Endodermal cell (in vitro differentiated cells): ENCODE measurements at places on chromosomes 16 and 17. TPM values are rescaled to one million over a fixed set of nuclear protein-coding genes. Genes with fewer than 3 reads are reported as not detected.
A peak's percentile ranks its signal among the peaks of the same experiment; 100 is the strongest.

- no peak for DNase-seq
Observed at GRCh38 chr17:3536716-3537115, 20.9 kb downstream of the TRPV3 start.

DNA sequence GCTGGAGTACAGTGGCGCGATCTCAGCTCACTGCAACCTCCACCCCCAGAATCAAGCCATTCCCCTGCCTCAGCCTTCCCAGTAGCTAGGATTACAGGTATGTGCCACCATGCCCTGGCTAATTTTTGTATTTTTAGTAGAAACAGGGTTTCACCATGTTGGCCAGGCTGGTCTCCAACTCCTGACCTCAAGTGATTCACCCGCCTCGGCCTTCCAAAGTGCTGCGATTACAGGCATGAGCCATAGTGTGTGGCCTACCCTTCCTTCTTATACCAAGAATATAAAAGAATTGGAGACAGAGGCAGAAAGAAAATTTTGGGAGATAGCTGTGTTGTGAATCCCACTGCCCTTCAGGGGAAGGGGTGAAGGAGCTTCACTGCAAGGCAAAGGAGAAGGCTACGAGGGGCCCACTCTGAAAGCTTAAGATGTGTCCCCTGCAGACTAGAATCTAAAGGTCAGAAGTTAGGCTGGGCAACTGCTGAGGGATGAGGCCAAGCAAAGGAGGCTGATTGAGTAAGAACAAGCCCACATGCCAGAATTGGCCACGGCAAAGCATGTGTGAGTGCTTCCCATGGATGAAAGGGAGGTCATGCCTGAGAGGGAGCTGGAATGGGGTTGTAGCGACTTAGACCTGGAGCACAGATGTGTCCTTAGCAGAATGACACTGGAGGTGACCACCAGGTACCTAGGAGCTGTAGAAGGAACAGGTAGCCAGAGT lies 8.4 kb upstream of the CRYBA1 start:
- DNase-seq: peak; percentile 7

The SLC6A2 gene
- total RNA-seq: not detected in 3 replicates

The C17orf107 gene
- 0.77 to 1.4 TPM (median 0.82 TPM) in 3 replicates for total RNA-seq

The PTGES3L gene
- 4.6 to 9.4 TPM (median 6.2 TPM) in 3 replicates for total RNA-seq

The RAB11FIP4 gene
- total RNA-seq: 32.5 and 35.6 TPM in 2 replicates

GRCh38 chr17:79388556-79389295 lies 222.1 kb downstream of the RBFOX3 start:
- DNase-seq: peak; percentile 95

GRCh38 chr17:63258785-63259184 lies 187.3 kb downstream of the CYB561 start:
- no peak for DNase-seq

GRCh38 chr17:16926571-16927451 lies 45.1 kb downstream of the TNFRSF13B start:
- peak; percentile 36 for DNase-seq

The ITGB4 gene
- total RNA-seq: 3.1 and 3.4 TPM in 2 replicates

GRCh38 chr16:85366031-85366763 lies 246.9 kb upstream of the GSE1 start:
- DNase-seq: peak; percentile 73

DNA sequence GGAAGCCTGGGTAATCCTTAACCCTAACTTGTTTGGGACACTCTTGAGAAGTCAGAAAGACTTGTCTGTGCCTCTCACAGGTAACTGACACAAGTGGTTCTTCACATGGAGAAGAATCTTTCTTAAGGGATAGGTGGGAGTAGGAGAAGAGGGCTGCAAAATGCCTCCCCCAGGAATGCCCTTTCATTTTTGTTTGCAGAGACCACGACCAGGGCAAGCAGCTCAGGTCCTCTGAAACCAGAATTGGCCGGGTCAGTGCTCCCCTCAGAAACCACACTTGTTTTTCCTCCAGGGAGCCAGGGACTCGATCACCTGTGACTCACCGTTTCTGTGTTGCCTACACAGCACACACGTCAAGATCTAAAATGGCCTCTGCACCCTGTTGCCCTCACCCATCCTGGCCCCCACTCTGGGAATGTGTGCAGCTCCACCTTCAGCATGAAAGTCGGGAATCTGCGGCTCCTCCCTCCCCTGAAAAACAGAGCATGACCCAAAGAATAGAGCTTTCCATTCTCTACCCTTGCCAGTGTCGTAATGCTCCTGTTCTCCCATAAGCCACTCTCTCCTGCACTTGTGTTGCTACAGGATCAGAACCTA lies 36.1 kb downstream of the HNF1B start:
- peak; percentile 67 for DNase-seq
